ENCODE measurements at places on chromosomes 1 and 21. TPM values are rescaled to one million over a fixed set of nuclear protein-coding genes. Genes with fewer than 3 reads are reported as not detected.

Gene MYCL
- polyA plus RNA-seq, result not detected

Gene SF3B4
- 82.2 TPM for polyA plus RNA-seq

Gene OPRD1
- 0.03 TPM for polyA plus RNA-seq

Gene CRYAA
- polyA plus RNA-seq, result not detected

Gene LCE3E
- not detected for polyA plus RNA-seq

DNA sequence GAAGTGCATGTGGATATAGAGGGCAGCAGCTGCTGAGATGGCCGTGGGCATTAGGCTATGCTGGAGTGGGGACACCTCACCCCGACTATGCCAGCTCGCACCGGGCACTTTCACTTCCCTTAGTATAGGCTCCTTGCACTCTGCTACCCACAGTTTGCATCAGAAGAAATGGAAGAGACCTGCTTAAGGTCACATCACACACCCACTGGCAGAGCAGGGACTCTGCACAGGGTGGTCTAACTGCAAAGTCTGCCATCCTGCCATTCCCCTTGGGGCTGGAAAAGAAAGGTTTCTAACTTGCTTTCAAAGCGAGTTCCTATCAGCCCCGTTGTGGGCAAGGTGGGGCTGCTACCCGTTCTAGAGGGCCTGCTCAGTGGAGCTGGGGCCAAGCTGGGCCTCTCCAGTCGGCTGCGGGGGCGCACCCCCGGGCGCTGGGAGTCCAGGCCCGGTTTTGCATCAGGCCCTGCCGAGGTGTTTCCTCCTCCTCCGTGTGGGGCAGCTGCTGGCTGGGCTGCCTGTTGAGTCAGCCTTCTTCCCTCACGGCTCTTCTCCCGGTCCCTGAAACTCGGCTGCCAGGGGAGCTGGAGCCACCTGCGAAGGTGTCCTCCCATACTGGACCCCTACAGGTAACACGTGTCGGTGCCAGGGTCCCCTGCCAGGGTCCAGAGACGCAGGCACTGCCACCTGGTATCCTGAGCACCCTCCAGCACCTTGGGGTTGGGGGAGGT lies at the start of gene SYTL1:
SYTL1 (plus strand) TSS at position 498 of the 728 bp plus-strand sequence. CDS start 3,313 bp downstream, outside the sequence.
- peaks cover 17% of the 10 kb centered on the region for H3K36me3 ChIP-seq
- peak within 1 kb of the TSS; percentile 80 for H3K27ac ChIP-seq
- H3K4me3 ChIP-seq, result peak within 1 kb of the TSS; percentile 94

DNA sequence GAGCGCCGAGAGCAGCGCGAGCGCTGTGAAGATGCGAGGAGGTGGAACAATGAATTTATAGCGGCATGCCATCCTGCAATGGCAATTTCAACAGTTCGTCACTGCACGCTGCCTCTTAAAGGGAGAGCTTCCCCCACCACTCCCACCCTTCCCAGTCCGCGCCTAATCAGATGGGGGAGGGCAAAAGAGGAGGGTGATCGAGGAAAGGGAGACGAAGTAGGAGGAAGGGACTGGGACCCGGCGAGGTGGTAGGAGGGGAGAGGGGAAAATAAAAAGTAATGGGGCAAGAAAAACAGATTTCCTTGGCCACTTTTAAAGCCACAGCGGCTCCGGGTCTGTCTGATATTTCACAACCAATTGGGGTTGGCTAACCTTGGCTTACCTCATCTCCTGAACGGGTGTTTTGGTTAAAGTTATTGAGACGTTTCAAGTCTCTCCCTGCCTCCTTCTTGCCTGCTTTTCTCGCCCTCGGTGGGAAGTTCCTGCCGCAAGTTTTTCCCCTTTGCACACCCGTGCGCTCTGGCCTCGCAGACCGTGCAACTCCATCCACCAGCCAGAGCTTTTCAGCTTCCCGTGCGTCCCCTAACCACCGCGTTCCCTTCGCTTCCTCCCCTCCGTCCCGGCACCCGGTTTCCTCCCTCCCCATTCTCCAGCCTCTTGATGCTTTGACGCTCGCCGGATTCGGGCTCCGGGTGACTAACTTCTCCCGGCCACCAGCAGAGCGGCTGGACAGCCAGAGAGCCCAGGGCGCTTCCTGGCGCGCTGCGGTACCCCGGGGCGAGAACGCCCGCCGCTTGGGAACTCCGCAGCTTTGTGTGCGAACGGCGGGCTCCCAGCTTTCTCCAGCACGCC lies at the start of gene ADAMTS5:
ADAMTS5 (minus strand) TSS at position 27 of the 852 bp plus-strand sequence. CDS start 697 bp downstream, outside the sequence.
- no peaks in the 10 kb centered on the region for H3K36me3 ChIP-seq
- H3K4me1 ChIP-seq, result no peaks in the 10 kb centered on the region
- H3K4me3 ChIP-seq, result no peak within 1 kb of the TSS
- no peak for DNase-seq
- no peaks in the 10 kb centered on the region for H3K27me3 ChIP-seq

DNA sequence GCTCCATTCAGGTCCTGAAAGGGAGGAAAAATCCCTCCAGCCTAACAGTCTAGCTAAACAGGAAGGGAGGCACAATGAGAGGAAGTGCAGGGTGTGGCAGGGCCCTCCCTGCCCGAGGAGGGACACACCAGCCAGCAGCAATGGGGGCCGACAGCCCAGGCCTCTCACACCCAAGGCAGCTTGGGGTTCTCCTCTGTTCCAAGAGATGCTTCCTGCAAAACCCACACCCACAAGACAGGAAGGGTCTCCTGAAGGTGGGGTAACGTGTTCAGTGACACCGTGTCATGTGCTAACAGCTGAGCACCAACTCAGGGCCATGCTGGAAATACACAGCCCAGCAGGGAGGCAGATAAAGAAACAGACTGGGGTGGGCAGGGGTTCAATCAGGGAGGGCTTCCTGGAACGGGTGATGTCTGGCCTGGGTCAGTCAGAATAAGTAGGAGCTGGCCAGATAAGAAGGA lies 10.2 kb downstream of the ECE1 start:
- no peaks in the 10 kb centered on the region for H3K27me3 ChIP-seq
- H3K36me3 ChIP-seq, result peaks cover 5% of the 10 kb centered on the region
- H3K4me3 ChIP-seq, result no peak overlapping the region

GRCh38 chr1:17561561-17561985 lies 22.1 kb downstream of the ARHGEF10L start:
- no peak for DNase-seq
- H3K36me3 ChIP-seq, result no peaks in the 10 kb centered on the region

DNA sequence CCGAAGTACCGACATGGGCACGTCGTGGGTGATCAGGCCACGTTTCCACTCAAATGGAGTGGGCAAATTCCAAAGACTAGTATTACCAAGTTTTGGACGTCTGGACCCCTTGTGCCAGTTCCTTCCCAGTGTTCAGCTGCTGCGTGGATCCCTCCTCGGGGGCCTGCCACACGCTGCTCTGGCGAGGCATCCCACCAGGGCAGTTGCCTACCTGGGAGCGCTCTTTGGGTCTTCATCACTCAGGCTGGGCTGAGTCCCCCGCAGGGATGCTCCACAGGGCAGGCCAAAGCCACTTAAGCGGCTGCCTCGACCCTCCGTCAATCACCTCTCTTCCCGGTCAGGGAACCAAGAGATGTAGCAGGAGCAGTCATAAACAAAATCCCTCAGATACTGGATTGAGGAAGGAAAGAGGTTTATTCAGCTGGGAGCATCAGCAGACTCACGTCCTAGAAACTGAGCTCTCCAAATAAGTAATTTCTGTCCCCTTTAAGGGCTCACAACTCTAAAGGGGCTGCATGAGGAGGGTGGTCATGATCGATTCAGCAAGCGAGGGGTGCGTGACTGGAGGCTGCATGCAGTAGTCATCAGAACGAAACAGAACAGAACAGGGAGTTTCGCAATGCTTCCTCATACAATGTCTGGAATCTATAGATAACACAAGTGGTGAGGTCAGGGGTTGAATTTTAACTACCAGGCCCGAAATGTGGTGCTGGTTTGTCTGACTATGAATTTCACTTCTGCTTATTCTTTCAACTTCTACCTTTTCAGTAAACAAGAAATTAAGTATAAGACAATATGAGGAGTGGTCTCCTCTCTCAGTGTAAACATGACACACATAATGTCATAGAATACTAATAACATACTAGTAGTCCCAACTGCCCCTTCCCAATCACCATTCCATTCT lies 998.6 kb upstream of the NCAM2 start:
- H3K4me3 ChIP-seq, result no peak overlapping the region
- DNase-seq, result no peak
- H3K36me3 ChIP-seq, result no peaks in the 10 kb centered on the region
- H3K4me1 ChIP-seq, result no peaks in the 10 kb centered on the region

DNA sequence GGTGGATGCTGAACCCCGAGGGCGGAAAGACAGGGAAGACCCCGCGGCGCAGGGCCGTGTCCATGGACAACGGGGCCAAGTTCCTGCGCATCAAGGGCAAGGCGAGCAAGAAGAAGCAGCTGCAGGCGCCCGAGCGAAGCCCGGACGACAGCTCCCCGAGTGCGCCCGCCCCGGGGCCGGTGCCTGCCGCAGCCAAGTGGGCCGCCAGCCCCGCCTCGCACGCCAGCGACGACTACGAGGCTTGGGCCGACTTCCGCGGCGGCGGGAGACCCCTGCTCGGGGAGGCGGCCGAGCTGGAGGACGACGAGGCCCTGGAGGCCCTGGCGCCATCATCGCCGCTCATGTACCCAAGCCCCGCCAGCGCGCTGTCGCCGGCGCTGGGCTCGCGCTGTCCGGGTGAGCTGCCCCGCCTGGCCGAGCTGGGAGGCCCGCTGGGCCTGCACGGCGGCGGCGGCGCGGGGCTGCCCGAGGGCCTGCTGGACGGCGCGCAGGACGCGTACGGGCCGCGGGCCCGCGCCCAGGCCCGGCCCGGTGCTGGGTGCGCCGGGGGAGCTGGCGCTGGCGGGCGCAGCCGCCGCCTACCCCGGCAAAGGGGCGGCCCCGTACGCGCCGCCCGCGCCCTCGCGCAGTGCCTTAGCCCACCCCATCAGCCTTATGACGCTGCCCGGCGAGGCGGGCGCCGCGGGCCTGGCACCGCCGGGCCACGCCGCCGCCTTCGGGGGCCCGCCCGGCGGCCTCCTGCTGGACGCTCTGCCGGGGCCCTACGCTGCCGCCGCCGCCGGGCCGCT lies 20.7 kb downstream of the FOXO6 start:
- no peak for DNase-seq
- no peak overlapping the region for H3K27ac ChIP-seq
- peaks cover 20% of the 10 kb centered on the region for H3K4me1 ChIP-seq
- H3K4me3 ChIP-seq, result no peak overlapping the region
- H3K36me3 ChIP-seq, result no peaks in the 10 kb centered on the region

- peaks cover 7% of the 10 kb centered on the region for H3K27me3 ChIP-seq
- no peaks in the 10 kb centered on the region for H3K36me3 ChIP-seq
- no peak overlapping the region for H3K27ac ChIP-seq
- no peak for DNase-seq
- no peaks in the 10 kb centered on the region for H3K4me1 ChIP-seq
Measured at GRCh38 chr1:1960480-1961196, 41.6 kb upstream of the TMEM52 start.

All from CD4-positive, alpha-beta memory T cell (primary cell).